ENCODE measurements at places on chromosomes 4 and X.

- DNase-seq, result no peak
These were observed 48.9 kb upstream of the TENM3 start for GRCh38 chr4:182194091-182194824.

- no peak for DNase-seq
These were observed 10.0 kb downstream of the ZFYVE28 start for GRCh38 chr4:2408401-2408958.

DNA sequence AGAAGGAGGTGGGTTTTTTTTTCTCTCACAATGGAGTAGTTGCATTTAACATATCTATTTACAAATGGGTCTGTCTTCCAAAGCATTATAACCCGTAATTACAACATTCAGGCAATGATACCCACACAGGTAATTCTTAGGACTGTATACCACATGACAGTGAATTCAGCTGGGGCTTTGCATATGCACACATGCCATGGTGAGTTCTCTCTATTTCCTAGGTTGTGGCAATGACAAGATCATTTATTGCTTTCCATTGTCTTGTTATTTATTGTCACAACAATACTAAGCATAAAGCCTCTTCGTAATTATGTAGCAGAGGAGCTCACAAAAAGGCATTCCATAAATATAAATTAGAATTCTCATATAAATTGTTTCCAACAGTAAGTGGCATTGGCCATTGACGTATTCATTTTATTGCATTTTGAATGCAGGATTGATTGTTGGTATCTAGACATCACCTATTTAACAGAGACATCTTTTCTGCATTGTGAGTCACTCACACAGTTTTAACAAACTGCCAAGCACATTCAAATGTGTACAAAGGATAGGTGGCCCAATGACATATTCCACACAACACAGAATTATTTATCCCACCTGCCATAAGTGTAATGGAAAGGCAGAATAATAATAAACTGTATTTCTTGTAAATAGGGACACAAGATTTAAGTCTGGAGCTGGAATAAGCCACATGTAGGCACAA, 390.7 kb upstream of the GALNT7 start:
- DNase-seq, result no peak

DNA sequence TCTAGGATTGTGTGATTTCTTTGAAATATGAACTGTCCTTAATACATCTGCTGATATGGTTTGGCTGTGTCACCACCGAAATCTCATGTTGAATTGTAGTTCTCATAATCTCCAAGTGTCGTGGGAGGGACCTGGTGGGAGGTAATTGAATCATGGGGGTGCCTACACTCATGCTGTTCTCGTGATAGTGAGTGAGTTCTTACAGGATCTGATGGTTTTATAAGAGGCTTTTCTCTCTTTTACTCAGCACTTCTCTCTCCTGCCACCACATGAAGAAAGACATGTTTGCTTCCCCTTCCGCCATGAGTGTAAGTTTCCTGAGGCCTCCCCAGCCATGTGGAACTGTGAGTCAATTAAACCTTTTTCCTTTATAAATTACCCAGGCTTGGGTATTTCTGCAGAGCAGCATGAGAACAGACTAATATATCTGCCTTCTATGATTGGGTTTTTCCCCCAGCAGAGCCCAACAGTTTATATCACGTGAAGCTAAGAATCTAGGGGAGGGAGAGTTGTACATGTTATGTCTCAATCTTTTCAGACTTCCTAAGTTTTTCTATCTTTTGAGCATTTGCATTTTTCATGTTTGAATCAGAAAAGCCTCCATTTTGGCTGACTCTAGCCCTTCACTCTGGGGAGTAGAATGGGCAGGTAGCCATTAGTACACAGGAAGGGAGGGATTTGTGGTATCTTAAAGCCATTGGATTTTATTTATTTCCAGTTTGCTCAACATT, 58.9 kb downstream of the PLAC1 start:
- no peak for DNase-seq

DNA sequence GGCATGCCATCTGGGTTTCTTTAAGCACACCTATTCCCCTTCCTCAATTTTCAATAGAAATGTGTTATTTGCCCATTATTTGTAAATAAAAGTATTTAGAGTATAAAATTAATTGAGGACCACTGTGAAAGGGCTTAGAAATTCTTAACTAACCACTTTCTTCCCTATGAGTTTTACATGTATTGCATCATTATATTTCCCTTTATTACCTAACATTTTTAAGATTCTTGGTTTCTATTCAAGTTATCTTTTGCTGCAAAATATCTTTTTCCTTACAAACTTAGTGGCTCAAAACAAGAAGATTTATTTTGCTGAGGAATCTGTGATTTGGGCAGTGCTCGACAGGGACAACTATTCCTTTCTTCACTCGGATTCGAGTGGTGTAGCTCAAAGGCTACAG, 40.5 kb downstream of the GRID2 start:
- DNase-seq, result no peak

GRCh38 chrX:140034916-140035315, 69.6 kb upstream of the CXorf66 start:
- no peak for DNase-seq

DNA sequence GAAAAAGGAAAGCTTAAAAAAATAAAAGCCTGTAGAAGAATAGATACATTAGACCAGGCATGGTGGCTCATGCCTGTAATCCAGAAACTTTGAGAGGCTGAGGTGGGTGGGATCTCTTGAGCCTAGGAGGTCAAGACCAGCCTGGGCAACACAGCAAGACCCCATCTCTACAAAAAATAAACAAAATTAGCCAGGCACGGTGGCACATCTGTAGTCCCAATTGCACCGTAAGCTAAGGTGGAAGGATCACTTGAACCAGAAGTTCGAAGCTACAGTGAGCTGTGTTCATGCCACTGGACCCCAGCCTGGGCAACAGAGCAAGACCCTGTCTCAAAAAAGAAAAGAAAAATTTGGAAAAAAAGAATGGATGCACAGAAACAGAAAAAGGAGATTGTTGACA, 149.4 kb downstream of the APBB2 start:
- DNase-seq, result no peak

DNA sequence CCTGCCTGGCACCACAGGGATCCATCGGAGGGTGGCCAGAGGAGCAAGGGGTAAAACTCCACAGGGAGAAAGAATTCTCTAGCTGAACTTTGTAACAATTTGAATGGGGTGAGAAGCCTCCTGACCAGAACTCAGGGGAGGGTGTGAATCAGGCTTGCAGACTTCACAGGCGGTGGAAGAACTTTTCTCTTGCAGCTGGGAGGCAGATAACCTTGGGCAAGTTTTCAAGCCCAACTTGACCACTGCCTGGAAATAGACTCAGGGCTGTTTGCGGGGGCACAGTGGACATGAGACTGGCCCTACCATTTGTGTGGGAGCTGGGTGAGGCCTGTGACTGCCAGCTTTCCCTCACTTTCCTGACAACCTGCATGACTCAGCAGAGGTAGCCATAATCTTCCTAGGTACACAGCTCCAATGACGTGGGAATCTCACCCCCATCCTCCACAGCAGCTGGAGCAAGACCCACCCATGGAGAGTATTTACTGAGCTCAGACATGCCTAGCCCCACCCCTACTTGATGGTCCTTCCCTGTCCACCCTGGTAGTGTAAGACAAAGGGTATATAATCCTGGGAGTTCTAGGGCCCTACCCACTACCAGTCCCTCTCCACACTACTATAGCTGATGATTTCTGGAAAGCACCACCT, 210.0 kb upstream of the AGTR2 start:
- no peak for DNase-seq

- DNase-seq, result no peak
These were observed 177.2 kb downstream of the TSPAN5 start for GRCh38 chr4:98481167-98481566.

DNA sequence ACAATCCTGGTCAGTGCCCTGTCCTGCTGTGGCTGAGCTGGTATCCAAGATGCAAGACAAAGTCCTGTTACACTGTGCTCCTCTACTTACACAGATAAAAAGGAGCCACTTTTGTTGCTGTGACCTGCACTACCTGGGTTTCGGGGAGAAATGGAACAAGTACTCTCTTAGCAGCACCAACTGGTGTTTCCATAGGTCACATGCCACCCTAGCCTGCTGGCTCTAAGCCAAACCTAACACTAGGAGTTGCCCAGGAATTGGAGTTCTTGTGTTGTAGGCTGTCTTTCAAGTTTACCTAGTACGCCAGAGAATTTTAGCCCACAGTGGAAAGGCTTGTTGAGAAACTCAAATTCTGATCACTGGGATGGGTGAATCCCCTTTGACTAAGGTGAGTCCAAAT, 727.4 kb downstream of the FAM133A start:
- no peak for DNase-seq

DNA sequence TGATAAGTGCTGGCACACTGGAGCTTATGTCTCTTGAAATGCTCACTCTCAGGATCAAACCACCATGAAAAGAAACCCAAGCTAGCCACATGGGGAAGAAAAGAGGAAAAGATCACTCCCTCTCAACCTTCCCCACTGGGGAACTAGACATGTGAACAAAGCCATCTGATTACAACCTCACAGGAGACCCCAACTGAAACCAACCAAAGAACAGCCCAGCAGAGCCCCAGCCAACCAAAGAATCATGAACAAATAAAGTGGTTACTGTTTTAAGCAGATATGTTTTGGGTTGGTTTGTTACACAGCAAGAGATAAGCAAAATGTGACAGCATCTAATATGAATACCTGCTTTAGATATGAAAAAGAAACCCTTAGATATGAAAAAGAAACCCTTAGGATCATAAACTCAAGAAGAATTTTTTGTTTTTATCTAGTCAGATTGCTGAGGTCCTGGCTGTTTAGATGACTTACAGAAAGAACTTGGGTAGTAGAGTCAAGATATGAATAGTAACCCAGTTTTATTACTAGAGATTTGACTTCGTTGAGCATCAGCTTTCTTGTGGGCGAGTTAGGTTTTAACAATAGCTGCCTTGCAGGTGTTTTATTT, 23.7 kb upstream of the TLR7 start:
- DNase-seq, result no peak

- no peak for DNase-seq
These were observed at the start of gene PRKG2 for GRCh38 chr4:81214881-81215868. PRKG2 (minus strand) TSS chr4:81215222; CDS start chr4:81205047, 10,175 bp downstream.

DNA sequence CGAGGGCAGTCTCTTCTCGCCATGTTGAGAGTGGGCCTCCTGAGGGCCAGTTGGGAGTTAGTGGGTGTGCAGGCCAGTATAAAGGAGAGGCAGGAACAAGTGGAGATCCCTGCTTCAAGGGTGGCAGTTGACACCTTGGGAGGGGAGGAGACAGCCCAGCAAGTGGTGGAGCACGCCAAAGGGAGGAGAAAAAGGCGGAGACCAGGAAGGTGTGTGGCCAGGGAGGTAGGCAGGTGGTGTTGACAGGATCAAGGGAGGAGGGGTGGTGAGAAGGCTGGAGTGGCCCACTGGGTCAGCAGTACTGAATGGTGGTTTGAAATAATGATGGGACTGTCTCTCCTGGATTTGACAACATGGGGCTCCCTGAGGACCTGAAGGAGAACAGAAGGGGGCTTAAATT, 32.6 kb downstream of the ZNF185 start:
- no peak for DNase-seq

- DNase-seq, result no peak
These were observed 35.7 kb upstream of the GABRQ start for GRCh38 chrX:152601848-152602616.

DNA sequence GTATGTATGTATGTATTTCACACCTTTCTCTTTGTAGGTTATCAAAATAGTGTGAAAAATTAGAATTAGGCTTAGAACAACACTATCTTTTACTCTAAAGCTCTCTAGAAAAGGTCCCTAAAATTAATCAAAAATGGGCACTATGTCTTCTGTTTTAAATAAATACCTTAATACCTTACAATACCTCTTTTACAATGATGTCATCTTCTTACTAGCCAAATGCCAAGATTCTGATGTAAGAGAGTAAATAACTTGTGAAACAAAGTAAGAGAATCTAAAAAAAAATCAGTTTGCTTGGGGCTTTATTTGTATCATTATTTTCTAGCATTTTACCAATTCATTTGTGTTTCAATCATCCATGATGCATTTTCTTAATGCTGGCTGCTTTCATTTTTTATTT, 402.2 kb upstream of the MAGEB2 start:
- no peak for DNase-seq

GRCh38 chr4:67500373-67500772, 44.9 kb downstream of the CENPC start:
- DNase-seq, result no peak

Measured in anterior cingulate cortex (tissue), 58 donors.